KBM-7 (cell line): ENCODE measurements at places on chromosomes 1 and 21.

GRCh38 chr21:31708541-31708940, 23.4 kb downstream of the SCAF4 start:
- DNase-seq: no peak

DNA sequence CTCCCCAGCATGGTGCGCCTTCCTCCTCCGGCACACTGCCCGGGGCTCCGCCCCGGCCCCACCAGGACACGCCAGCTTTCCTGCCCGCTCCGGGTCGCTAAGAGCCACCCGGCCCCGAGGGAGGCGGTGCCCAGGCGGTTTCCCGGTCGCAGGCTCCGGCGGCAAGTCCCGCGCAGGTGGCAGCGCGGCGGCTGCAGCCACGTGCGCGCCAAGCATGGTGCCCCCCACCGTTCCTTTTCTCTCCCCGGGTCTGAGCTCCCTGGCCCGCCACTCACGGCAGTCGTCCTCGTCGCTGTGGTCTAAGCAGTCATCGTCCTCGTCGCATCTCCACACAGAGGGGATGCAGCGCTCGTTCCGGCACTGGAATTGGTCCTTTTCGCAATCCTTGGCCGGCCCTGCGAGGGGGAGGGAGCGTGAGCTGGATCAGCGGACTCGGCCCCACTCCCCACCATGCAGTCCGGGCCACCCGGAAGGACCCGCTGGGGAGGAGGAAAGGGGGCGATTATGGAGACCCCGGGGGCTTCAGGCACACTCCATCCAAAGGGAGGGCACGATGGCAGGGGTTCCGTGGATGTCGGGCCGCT, 1.2 kb downstream of the LRP8 start:
- no peak for DNase-seq

- DNase-seq: no peak
These were observed 560.4 kb downstream of the PTBP2 start for GRCh38 chr1:97281962-97282361.

DNA sequence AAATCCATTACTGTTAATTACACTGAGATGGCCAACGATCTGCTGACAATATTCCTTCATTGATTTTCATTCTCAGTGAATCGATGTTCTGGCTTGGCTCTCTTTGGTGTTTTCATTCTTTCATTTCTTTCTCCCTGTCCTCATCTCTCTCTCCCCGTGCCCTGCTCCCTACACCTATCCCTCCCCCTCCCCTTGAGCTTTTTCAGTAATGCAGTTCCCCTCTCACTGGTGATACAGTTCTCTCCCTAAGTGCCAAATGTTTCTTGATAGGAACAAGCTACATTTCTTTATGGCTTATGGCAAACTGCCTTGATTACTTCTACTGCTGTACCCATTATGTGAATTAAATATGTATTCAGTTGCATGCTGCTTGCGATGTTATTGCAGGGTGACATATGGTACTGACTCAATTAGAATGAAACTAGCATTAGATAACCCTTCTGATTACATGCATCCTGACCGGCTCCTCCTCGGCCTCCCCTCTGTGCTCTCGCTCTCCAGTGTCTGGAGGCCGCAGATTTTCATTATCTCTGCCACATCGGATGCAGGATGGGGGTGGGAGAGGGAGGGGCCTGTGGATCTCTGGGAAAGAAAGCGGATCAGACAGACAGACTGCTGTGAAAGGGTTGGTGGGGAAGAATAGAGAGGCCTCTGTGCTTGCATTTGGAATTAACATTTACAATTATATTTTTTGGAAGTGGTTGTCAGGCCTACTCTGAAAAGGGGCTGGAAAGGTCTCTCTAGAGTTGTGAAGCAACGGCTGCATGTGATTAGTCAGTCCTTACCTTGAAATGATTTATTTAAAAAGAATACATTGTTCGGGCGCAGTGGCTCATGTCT, 130.9 kb downstream of the PBX1 start:
- DNase-seq: no peak

DNA sequence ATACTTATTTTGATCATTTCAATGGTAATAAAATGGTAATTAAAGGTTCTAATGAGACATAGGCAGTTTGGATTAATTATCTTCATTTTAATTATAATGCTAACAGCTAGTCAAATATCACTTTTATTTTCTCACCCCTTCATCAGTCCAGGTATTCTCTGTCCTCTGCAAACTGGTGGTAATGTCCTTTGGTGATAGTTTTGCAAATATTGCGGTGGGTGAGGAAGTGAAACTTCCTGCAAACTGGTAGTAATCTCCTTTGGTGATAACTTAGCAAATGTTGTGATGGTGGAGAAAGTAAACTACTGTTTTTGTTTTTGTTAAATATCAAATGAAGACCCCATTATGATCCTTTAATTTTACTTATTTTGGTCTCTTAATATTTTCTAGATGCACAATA, 209.0 kb downstream of the AMY1C start:
- DNase-seq: no peak

GRCh38 chr1:172224871-172225270, 195.6 kb upstream of the C1orf105 start:
- DNase-seq: peak; percentile 52
